ENCODE measurements at places on chromosomes 12 and 14.

DNA sequence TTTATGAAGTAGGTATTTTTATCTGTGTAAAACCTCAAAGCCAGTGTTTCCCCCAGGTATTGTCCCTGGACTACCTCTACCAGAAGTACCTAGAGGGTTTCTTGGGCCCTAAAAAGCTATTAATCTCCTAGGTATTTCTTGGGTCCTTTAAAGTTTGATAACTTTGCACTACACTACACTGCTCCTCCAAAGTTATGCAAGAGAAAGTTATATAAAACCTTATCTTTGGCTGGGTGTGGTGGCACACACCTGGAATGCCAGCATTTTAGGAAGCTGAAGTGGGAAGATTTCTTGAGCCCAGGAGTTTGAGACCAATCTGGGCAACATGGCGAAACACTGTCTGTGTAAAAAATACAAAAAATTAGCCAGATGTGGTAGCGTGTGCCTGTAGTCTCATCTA, 34.9 kb downstream of the PTPN21 start:
- DNase-seq = no peak

GRCh38 chr12:54127538-54128259, 61.1 kb downstream of the SMUG1 start:
- no peak for DNase-seq

DNA sequence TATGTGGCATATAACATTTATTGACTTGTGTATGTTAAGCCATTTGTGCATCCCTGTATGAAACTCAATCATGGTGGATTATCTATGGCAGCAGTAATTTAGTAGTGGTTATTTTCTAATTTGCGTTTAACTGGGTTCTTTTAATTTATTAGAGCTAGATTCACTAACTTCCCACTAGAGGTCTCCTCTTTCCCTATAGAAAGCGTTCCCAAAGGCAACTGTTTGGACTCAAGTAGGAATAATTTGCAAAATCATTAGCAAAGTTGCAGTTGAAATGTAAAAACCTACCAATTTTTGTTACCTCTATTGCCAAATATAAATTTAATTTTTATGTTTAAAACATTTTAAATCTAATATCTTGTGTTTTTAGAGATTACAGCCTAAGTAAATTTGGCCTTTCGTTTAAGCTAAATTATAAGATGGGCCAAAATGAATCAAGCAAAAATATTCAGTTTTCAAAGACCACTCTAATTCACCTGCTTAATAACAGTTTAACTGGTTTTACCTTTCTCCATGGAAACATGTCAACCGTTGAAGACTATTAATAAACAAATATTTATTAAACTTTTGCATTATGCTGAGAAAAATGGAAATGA, 6.0 kb downstream of the DMAC2L start:
- no peak for DNase-seq

DNA sequence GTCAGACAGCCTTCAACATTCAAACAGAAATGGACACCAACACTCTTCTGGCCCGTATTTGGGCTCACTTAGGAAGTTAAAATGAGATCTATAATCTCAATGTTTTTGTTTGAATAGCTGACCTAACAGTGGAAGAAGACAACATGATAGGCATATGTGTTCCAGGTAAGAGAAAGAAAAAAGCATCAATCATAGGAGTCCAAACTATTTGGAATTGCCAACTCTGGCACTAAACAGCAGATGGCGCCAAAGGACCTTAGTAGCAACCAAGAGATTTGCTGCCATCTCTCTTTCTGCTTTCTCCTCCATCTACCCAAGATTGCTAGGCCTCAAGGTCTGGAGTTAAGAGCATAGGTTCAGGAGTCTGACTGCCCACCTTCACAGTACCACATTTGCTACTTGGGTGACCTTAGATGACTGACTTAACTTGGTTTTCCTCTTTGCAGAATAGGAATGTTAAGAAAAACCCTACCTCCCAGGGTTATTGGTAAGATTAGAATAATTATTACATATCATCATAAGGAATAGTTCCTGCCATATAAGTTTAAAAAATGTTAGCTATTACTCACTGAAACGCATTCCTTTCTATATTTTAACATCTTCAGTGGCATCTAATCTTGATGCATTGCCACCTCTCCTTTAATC, 30.2 kb downstream of the PEX5 start:
- DNase-seq = peak; percentile 76

DNA sequence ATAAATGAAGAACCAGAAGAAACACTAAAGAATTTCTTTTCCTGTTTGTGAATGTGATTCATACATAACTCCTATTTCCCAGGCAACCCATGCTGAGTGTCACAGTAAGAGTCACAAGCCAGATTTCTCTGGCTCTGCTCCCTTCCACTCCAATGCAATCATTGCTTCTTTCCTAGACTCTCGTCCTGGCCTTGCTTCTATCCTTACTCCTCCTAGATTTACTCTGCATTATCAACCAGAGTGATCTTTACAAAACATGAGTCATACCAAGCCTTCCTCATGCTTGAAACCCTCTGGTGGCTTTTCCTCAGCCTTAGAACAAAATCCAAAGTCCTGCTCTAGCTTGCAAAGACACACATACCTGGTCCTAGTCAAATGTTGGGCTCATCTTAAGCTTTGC, 13.3 kb downstream of the IL22 start:
- DNase-seq = peak; percentile 90

DNA sequence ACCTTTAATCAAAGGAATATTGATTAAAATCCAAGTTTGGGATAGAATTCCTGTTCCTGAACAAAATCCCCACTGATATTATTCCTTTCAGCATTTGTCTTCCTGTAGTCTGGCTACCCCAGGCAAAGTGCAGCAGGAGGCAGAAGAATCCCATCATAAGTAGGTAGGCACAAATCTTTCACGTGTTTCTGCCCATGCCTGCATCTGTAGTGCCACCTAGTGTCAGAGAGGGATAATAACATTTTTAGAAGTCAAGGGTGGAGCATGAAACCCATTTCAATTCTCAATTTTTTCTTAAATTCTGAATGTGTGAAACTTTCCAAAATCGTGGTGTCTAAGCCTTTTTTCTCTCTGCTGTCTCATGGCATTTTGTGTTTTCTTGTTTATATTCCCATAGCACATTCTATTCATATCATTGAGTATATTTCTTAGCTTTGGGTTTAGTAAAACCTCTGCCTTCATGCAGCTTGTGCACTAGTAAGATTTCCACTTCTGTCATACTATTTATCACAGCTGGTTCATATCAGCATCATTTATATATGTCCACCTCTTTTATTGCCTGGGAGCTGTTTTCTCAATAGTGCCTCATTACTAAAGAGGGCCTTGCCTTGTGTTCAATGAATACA, 47.8 kb upstream of the RERG start:
- peak; percentile 41 for DNase-seq

DNA sequence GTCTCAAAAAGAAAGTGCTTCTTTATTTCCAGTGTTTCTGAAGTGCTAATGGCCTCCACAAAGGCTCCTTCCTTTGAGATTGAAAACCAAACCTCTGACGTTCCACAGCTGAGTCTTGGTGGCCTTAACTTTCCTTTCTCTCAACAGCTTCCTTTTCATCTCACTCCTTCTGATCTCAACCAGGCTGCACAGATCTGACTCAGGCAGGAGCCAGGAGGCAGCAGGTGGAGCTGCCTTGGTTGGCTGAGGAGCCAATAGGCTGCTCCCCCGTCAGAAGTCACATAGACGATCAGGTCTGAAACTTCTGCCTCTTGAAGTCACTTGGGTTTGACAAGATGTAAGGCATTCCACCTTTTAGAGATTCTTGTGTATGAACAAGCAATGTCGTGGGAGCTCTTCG, 9.1 kb upstream of the KCNA5 start:
- DNase-seq = no peak

GRCh38 chr12:84599539-84599938, 313.1 kb downstream of the SLC6A15 start:
- DNase-seq = peak; percentile 59

DNA sequence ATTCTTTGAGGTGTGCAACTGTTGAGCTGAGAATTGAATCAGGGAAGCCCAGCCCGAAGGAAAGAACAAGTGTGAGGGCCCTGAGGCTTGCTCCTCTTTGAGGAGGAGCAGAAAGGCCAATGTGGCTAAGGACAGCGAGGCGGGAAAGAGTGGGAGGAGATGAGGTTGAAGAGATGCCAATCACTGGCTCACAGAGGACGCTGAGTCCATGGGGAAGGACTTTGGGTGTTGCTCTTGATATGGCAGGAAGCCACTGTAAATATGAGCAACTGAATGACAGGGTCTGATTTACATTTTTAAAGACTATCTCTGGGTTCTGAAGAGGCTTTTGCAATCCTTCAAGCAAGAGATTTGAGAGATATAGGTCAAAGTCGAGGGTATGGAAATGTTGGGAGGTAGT, 3.3 kb upstream of the APPL2 start:
- no peak for DNase-seq

- no peak for DNase-seq
Measured at GRCh38 chr14:56278383-56278782, 160.2 kb downstream of the PELI2 start.

DNA sequence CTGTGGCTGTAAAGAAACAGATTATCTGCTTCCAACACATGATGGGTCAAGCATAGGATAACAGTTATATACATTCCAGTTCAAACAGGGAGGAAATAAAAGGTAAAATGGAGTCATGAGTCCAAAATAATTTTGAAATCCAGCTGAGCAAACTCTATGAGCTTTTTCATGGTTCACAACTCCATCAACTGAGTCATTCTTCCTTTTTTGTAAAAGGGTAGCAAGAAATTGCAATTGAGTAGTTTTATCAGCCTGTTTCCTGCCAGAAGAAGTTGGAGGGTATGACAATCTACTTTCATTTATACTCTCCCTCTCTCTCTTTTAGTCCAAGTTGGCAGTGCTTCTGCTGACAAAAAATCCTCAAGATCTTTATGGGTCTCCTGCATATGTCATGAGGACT, 95.6 kb downstream of the CPNE8 start:
- no peak for DNase-seq

- DNase-seq = peak; percentile 16
Measured at GRCh38 chr12:56377310-56377988, 14.8 kb upstream of the APOF start.

GRCh38 chr12:118059341-118060191, 1.4 kb downstream of the WSB2 start:
- DNase-seq = peak; percentile 56

DNA sequence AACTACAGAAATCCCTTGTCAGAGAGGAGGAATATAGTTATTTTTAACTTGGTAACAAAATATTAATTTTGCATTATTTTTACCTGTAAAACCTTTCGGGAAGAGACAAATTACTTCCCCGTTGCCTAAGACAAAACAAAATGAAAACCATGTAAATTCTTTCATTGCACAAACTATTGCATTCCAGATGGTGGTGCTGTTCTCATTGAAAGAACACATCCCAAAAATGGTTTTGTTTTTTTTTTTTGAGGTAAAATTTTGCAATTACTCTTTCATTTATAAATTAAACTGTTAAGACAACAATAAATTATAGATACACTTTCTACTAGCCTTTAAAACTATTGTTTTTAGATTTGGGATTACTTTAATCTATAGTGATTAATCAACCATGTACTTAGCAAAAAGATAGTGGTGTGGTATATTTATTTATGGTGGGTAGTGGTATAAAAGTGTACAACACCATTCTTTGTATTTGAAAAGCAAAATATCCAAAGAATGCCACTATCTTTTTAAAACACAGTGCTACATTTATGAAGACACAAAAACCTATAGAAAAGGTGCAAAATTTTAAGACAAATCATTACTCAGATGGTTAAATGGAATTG, 115.5 kb downstream of the SLC38A1 start:
- no peak for DNase-seq

DNA sequence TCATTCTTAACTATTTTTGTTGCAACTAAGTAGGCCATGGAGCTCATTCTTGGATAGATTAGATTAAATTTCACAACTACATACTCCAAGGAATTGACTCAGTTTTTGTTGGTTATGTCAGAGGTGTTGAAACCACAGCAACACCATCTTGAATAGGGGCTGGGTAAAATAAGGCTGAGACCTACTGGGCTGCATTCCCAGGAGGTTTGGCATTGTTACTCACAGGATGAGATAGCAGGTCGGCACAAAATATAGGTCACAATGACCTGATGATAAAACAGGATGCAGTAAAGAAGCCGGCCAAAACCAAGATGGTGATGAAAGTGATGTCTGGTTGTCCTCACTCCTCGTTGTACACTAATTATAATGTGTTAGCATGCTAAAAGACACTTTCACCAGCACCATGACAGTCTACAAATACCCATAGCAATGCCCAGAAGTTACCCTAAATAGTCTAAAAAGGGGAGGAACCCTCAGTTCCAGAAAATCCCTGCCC, 20.9 kb downstream of the DMAC2L start:
- DNase-seq = peak; percentile 91

- no peak for DNase-seq
Measured at GRCh38 chr12:124517260-124518050, 50.0 kb downstream of the NCOR2 start.

- no peak for DNase-seq
Measured at GRCh38 chr12:91551927-91552326, 369.3 kb upstream of the DCN start.

DNA sequence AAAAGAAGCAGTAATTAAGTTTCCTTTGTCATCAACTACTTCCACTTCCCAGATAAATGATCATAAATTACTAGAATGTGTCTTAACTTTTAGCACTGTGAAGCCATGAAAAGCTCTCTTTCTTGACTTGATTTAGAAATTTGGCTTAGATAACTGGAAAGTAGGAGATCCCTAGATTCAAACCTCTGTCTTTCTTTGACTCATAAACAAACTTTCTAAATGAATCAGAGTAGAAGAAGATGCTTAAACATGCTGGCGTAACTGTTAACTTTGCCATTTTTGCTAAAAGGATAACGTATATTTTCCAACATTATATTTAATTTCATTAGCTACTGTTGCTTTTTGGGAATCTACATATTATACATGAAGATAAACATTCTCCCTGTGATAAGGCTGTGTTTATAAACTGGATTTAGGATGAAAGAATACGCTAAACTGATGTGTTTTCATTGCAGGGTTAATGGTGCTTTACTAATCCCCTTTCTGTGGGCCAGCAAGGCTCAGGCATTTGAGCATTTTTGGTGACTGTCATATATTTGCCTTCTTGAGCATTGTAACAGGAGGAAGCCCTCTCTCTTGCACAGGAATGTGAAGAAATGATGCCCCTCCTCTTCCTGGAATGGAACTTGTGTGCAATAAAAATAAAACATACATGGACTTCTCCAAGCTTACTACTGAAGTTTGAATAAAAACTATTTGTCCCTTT, 301.4 kb downstream of the BMP4 start:
- DNase-seq = no peak

DNA sequence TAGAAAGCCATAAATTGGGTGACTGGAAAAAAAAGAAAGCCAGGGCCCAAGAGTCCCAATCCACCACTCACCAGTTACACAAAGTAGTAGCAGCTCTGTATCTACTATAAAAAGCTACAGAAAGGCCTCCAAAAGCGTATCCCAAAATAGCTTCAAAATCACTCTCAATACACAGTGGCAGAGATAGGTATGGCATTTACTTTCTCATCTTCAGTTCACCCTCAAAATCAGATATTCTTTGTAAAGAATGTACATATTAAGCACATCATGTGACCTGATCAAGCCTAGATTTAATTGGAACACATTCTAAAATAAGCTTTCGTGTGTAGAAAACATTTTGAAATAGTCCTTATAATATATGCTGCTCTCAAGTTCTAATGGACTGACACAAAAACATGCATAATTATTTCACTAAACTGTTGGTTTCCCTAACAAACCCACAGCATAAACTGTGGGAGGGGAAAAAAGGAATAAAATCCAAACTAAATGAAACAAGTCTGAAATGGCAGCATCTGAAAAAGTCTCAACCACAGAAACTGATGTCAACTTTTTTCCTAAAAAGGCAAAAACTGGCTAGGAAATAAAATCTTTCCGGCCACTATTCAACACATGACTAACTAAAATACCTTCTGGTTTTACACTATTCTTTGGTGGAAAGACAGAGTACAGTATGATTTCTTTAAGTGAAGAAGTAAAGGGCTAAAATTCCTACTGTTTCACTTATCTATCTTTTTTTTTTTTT, 25.9 kb downstream of the UBE2N start:
- DNase-seq = peak; percentile 24
